Activated naive CD4-positive, alpha-beta T cell treated with anti-CD3 and anti-CD28 coated beads, Interleukin-2, amount 50 U/mL, for 72 hours (primary cell): ENCODE measurements at places on chromosomes 11 and 22.

- DNase-seq, result no peak
These were observed 7.6 kb upstream of the TMPRSS6 start for GRCh38 chr22:37117092-37117491.

DNA sequence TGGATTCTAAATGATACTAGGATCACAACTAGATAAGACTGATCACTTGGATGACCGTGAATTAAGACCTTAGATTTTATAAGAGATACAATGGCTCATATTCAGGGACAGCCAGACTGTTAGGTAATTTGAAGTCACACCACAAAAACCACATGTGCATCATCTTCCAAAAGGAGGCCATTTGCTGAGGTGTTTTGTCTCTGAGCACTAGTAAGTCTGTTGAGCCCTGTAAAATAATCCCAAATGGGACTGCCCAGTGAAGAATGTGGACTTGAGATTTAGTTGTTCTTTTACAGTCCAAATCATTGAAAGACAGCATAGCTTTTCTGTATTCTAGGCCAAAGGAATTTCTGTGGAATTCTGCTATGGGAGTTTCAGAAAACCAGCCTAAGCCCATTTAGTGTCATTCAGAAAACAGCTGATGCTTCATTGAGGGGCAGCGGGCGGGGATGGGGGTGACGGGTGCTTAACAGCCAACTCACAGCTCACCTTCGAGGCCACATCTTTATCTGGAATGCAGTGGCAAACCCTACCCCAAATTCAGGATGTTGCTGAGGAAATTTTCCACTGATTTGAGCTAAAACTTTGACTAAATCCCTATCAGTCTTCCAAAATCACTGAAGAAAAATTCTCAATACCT lies 80.1 kb upstream of the BIRC3 start:
- DNase-seq, result no peak

GRCh38 chr11:133966921-133967598 lies 10.3 kb upstream of the IGSF9B start:
- peak; percentile 73 for DNase-seq

GRCh38 chr11:121755906-121756305 lies 303.1 kb upstream of the SORL1-AS1 start:
- no peak for DNase-seq

DNA sequence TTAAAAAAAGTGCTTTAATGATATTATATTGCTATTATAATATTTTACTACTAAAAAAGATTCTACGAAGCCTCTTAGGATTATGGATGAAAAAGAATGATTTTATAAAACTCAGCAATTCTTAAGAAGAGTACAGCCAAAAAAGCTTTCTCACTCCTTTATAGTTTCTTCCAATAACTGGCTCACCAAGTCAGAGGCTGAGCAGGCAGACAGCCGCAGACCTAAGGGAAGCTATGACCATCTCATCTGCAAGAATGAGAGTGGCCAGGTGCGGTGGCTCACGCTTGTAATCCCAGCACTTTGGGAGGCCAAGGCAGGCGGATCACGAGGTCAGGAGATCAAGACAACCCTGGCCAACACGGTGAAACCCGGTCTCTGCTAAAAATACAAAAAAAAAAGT lies 12.7 kb upstream of the EMID1 start:
- DNase-seq, result no peak

- DNase-seq, result no peak
These were observed 23.0 kb downstream of the MYO18B start for GRCh38 chr22:25765016-25765367.

- DNase-seq, result no peak
These were observed 313.5 kb downstream of the BRD1 start for GRCh38 chr22:49514211-49514610.
